ENCODE measurements at places on chromosomes 7 and 10. TPM values are rescaled to one million over a fixed set of nuclear protein-coding genes. Genes with fewer than 3 reads are reported as not detected.

RELN gene
- total RNA-seq: 47.4 TPM

FIS1 gene
- 129 TPM for total RNA-seq

RNF32 gene
- total RNA-seq: 0.58 TPM

FFAR4 gene
- total RNA-seq: not detected

IGF2BP3 gene
- not detected for total RNA-seq

TMEM270 gene
- 1.1 TPM for total RNA-seq

EPDR1 gene
- 25.1 TPM for total RNA-seq

GPNMB gene
- 127 TPM for total RNA-seq

PIP gene
- not detected for total RNA-seq

SKIDA1 gene
- total RNA-seq: 0.26 TPM

CEP41 gene
- total RNA-seq: 11.9 TPM

OPALIN gene
- total RNA-seq: not detected

CPN1 gene
- total RNA-seq: not detected

ICA1 gene
- total RNA-seq: 33.0 TPM

CFAP46 gene
- total RNA-seq: 4.5 TPM

KIAA1217 gene
- total RNA-seq: 19.4 TPM

RPEL1 gene
- total RNA-seq: 0.35 TPM

SHH gene
- total RNA-seq: not detected

OIT3 gene
- total RNA-seq: 1.4 TPM

NUTM2A gene
- total RNA-seq: not detected

BMPER gene
- total RNA-seq: 3.7 TPM

MACC1 gene
- 1.0 TPM for total RNA-seq

CASTOR2 gene
- 35.6 TPM for total RNA-seq

MRC1 gene
- 22.1 TPM for total RNA-seq

PRRT4 gene
- total RNA-seq: 1.3 TPM

CPA4 gene
- total RNA-seq: not detected

CTAGE6 gene
- total RNA-seq: 1.4 TPM

CRTAC1 gene
- 0.29 TPM for total RNA-seq

CALY gene
- total RNA-seq: not detected

SFTPA1 gene
- total RNA-seq: not detected

DNAJC9 gene
- total RNA-seq: 18.6 TPM

ITGA8 gene
- total RNA-seq: 10.0 TPM

APBB1IP gene
- 1.2 TPM for total RNA-seq

MMP21 gene
- total RNA-seq: 0.48 TPM

AKR1C2 gene
- 1.0 TPM for total RNA-seq

HMX3 gene
- not detected for total RNA-seq

RARRES2 gene
- 214 TPM for total RNA-seq
